ENCODE measurements at places on chromosomes 6 and 20.

- no peak for DNase-seq
These were observed 22.8 kb upstream of the LRRC1 start for GRCh38 chr6:53771785-53772624.

DNA sequence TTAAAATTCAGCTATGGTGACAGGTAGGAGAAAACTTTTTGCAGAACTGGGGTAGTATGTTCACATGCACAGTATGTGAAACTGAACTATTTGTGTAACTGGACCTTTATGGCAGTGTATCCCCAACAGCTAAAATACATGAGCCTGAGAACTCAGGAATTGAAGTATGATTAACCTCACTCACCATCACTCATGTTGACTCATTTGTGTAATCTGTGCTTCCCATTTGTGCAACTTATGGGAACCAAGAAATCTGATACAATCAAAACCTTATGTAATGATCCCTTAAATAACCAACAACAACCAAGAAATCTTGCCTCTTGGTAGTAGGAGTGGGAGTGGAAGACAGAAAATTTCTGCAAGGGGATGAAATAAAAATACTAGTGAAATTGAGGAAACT lies 674.9 kb downstream of the HDGFL1 start:
- DNase-seq = no peak

DNA sequence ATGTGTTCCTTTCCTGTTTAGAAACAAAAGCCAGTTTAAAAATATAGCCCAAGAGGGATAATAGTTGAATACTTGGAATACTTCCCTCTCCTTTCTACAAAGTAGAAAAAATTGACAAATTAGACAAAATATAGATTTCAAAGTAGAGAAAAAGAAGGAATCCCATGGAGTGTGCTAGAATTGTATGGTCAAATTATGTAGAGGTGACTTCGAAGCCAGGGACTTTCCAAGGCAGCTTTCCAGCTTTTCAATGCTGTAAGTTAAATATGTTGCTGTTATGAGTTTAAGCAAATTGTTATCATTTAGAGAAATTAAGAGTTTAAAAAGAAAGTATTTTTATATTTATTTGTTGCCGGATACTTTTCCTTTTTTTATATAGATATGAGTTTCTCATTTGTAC lies 415.5 kb upstream of the OPRM1 start:
- no peak for DNase-seq

- DNase-seq = no peak
These were observed 294.1 kb downstream of the NRN1 start for GRCh38 chr6:5712349-5713215.

DNA sequence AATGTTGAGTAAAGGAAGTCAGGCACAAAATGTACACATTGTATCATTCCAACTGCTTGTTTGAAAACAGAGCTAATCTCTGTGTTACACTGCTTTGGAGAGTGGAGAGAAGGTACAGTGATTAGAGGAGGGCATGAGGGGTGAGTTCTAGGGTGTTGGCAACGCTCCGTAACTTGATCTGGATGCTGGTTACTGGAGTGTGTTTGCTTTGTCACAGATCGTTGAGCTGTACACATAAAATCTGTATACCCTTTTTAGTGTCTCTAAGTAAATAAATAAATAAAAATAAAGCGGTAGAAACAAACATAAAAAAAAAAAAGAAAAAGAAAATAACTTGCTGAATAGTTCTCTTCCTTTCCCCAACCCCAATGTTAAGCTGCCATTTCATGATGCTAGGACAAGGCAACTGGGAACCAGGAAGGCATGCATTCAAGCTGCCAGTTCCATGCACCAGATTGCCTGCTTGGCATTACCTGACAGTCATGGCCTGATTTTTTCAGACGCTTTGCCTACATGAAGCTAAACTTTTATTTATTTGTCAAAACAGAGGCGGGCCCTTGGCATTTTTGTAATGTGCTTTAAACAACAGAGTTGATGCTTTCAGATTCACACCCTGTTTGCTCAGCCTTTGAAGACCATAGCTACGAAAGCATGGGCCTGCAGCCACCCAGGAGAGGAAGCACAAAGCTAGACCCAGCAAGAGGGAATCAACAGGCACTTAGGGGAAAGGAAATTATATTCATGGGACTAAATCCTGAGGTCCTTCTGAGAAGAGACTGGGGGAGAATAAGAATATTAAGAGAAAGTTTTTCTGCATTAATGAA lies 21.2 kb downstream of the TNFRSF21 start:
- no peak for DNase-seq

DNA sequence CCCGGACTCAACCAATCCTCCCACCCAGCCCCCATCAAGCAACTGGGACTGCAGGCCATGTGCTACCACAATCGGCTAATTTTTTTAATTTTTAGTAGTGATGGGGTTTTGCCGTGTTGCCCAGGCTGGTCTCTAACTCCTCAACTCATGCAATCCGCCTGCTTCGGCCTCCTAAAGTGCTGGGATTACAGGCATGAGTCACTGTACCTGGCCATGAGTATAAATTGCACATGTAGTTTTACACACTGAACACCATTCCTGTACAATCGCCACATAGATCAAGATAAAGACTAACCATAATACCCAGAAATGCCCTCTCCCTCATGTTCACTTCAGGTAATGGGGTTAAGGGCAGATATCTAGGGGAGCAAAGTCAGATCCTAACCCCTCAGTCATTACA lies 26.4 kb downstream of the TRPC4AP start:
- DNase-seq = no peak

- DNase-seq = no peak
These were observed 205.3 kb upstream of the ASCC3 start for GRCh38 chr6:101086473-101086872.

GRCh38 chr20:10356628-10357027 lies 77.4 kb downstream of the MKKS start:
- DNase-seq = no peak

DNA sequence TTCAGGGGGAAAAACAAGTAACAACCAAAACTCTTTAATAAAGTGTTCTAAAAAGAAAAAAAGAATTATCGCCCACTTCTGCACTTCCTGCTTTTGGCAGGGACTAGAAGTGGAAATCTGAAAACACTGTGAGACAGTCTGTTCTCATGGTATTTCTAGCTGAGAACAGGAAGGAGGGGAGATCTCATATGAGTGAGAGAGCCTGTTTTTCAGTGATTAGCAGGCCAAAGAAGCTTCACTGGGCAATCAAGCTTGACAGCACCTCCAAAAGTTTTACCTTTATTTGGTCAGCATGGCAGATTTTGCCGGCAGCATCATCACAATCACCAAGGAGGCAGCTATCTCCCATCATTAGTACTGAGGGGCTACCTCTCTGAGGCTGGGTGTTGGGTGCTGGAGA lies 79.5 kb upstream of the ATXN1 start:
- no peak for DNase-seq

GRCh38 chr6:93423542-93423941 lies 4.2 kb upstream of the EPHA7 start:
- DNase-seq = no peak

GRCh38 chr6:106546261-106546690 lies 83.0 kb downstream of the RTN4IP1 start:
- no peak for DNase-seq

GRCh38 chr6:68226460-68226859 lies 408.6 kb upstream of the ADGRB3 start:
- no peak for DNase-seq

GRCh38 chr6:49333345-49334125 lies 129.5 kb downstream of the MMUT start:
- DNase-seq = no peak

DNA sequence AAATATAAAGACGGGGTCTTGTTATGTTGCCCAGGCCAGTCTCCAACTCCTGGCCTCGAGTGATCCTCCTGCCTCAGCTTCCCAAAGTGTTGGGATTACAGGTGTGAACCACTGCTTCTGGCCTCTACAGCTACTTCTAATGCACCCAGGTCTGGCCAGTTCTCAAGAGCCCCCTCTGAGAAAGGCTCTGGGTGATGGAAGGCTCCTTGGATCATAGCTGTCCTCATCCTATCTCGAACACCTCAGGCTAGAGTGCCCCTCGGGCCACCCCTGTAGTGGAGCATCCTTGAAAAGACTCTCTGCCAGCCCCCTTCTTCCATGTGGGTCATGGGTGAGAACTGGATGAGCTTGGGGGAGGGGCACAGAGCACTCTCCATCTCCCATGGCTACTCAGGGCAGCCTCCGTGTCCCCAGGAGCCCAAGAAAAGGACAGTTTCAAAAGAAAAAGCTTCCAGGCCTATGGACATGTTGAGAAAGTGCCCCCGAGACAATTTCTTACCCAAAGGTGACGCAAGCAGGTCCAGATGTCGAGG lies 714 bp upstream of the MYLK2 start:
- DNase-seq = peak; percentile 69

- DNase-seq = peak; percentile 58
These were observed 346.3 kb downstream of the BMP2 start for GRCh38 chr20:7113577-7114466.

DNA sequence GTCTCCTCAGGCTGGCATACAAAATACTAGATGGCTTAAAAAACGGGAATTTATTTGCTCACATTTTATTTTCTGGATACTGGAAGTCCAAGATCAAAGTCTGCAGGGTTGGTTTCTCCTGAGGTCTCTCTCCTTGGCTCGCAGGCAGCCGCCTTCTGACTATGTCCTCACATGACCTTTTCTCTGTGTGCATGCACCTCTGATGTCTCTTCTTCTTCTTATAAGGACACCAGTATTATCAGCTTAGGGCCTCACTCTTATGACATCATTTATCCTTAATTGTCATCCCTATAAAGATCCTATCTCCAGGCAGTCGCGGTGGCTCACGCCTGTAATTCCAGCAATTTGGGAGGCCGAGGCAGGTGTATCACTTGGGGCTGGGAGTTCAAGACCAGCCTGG lies 9.3 kb upstream of the TRIM27 start:
- DNase-seq = no peak

GRCh38 chr6:121868206-121868605 lies 432.8 kb downstream of the GJA1 start:
- DNase-seq = no peak

DNA sequence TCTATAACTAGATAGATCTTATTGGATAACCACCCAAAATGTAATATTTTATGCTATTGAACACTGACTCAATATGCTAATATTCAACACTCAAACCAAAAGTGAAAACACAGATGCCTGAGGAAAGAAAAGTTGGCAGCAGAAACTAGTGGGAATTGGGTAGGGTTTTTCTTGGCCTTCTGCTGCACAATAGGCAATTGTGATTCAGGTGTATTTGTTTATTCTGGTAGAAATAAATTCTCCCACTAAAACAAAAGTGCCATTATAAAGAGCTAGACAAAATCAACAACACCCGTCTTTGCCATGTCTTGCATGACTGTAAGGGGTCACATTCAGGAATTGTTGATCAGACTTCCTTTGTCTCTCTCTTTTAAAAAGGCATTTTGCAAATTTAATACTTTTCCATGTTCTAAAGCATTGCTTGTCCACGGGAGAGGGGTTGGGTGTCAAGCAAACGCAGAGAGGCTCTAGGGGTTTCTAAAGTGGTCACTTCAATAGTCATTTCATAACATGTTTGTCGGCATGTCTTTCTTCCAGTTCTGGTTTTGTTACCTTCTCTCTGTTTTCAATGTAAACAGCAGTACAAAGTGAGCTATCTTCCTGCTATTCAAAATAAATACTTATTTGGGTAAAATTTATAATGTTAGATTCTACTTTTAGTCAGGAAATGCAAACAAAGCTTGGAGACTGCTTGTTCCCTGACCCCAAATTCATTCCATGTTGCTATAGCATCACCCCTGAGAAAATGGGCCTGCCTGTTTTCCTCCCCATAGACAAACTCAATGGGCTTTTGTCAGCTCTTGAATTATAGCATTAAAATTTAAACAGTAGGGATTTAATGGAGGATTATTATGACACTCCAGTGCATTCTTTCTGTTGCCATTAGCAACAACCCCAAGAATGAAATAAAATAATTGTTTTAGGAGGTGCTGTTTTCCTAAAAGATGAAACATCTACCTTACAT lies 217.0 kb upstream of the CCN2 start:
- no peak for DNase-seq

DNA sequence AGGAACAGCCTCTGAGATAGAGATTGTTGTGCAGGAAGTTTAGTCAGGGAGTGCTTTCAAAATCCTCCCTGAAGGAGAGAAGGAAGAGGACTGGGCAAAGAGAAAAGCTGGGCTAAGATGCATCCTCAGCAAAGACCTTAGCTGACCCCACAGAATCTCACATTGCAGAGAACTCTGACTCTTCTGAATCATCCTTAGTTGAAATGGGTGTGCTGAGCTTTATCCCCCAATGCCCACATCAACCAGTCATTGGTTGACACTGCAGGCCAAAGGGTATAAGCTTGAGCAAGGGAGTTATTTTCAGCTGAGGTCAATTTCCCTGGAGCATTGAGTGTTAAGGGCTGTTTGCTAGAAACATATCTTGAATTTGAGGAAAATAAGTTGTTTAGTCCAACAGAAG lies 732.2 kb downstream of the CBLN4 start:
- DNase-seq = no peak

DNA sequence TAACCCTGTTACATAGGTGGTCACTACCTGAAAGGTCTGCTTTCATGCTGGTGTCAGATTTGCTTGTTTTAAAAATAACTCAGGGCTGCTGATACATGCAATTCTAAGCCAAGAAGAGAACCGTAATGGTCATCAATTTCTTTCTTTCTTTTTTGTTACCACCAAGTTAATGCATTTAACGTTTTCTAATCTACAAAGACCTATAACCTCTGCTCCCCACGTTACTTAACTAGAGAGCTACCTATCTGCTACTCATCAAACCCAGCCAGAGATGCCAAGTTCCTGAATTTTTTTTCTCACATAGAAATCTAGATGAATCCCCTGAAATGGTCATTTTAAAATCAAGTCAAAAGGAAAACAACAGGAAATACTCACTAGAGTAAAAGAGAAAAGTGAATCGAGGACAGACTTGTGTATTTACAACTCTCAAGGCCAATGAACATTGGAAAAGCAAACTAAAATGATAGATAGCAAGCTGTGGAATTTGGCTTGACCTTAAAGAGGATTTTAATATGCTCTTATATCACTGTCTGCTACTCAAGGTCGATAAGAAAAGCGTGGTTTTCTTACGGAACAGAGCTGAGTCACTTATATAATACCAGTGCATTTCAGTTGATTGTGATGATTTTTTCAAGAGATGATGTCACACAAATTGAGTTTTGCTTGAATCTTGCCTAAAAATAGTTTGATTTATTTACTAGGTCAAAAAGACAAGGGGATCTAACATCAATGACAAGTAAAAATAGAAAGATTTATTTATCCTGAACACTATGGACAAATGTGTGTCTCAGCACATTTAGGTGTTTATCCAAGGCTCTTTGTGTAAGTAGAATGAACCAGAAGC lies 67.9 kb downstream of the SGK1 start:
- DNase-seq = no peak

DNA sequence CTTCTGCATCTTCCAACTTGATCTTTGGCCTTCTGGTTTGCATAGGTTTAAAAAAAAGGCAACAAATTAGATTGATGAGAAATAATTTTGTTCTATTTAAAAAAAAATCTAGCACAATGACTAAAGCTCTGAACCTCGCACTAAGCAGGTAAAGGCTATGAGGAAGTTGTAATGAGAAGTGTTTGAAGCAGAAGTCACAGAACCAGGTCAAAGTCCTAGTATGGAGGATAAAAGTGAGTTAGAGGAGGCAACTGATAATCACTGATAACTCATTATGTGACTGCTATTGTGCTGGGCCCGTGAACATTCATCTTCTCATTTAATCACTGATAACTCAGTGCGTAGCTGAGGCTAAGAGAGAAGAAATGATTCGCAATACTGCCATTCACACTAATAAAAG lies 46.1 kb upstream of the GFRAL start:
- DNase-seq = no peak

- DNase-seq = no peak
These were observed 56.6 kb downstream of the PHF20 start for GRCh38 chr20:35828434-35828833.

Data from RWPE2 (cell line).